Kidney epithelial cell (primary cell): ENCODE measurements at places on chromosomes 5 and 9. TPM values are rescaled to one million over a fixed set of nuclear protein-coding genes. Genes with fewer than 3 reads are reported as not detected.

The PLPP6 gene
- total RNA-seq = 8.6 and 10.0 TPM in 2 replicates

The PGM5 gene
- total RNA-seq = 0.79 and 1.2 TPM in 2 replicates

The NANS gene
- total RNA-seq = 56.8 and 73.6 TPM in 2 replicates

The TEX53 gene
- total RNA-seq = not detected in 2 replicates

The CYLC2 gene
- not detected in 2 replicates for total RNA-seq
